Upper lobe of right lung (tissue), 1 donor: ENCODE measurements at places on chromosomes 16 and 17.

- no peak for DNase-seq
Measured at GRCh38 chr17:70040336-70040735, 34.7 kb upstream of the KCNJ16 start.

DNA sequence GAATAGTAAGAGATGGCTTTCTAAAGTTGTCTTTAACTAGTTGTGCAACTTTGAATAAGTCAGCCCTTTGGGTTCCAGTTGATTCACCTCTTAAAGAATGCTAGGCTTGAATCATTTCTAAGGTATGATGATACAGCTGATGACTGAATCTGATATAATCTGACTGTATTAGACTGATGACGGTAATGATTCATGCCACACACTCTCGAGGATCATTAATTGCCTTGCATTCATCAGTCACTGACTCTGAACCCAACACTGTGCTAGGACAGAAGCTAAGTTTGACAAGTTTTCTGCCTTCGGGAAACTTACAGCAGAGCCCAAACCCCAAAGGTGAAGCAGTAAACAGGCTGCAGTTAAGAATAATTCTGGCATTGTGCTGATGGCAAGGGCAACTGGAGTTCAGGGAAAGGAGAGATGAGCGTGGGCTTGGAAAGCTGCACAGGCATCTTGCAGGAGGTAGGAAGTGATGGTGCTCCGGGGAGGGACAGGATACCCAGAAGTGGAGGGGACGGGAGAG is 25.8 kb downstream of the ASIC2 start:
- DNase-seq = no peak

DNA sequence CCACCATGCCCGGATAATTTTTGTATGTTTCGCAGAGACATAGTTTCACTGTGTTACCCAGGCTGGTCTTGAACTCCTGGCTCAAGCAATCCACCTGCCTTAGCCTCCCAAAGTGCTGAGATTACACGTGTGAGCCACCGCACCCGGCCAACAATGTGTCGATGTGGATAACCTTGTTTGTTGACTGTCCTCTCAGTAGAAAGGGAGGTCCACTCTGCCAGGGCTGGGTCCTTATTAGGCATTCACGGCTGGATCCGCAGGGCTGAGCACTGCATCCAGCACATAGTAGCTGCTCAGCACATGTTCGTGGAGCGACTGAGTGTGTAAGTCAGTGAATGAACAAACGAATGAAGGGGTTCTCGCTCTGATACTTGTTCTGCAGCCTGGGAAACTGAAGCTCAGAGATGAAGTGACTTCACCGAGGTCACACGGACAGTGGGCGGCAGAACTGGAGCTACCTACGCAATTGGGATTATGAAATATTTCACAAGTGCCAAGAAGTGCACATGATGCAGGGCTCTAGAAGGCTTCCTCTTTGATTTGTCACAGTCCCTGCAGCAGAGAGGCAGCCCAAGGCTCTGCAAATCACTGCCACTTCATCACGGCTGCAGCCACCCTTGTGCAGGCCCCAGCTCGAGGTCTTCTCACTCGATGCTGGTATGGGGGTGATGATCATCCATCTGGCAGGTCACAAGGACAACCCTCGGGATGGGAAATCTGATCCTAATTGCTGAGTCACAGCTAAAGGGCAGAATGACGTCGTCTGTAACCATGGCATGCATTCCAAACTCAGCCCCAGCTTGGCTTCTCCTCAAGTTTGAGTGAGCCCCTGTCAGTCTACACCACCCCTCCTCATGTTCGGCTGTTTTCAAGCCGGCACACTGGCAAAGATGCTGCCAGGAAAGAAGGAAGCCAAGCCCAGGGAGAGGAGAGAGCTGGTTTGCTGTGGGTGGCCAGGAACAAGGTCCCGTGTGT is 28.0 kb upstream of the SNN start:
- DNase-seq = peak; percentile 88

- no peak for DNase-seq
Measured at GRCh38 chr16:57409065-57409464, 4.5 kb downstream of the CCL17 start.

GRCh38 chr17:28065706-28066105 is 23.2 kb downstream of the NLK start:
- DNase-seq = no peak

DNA sequence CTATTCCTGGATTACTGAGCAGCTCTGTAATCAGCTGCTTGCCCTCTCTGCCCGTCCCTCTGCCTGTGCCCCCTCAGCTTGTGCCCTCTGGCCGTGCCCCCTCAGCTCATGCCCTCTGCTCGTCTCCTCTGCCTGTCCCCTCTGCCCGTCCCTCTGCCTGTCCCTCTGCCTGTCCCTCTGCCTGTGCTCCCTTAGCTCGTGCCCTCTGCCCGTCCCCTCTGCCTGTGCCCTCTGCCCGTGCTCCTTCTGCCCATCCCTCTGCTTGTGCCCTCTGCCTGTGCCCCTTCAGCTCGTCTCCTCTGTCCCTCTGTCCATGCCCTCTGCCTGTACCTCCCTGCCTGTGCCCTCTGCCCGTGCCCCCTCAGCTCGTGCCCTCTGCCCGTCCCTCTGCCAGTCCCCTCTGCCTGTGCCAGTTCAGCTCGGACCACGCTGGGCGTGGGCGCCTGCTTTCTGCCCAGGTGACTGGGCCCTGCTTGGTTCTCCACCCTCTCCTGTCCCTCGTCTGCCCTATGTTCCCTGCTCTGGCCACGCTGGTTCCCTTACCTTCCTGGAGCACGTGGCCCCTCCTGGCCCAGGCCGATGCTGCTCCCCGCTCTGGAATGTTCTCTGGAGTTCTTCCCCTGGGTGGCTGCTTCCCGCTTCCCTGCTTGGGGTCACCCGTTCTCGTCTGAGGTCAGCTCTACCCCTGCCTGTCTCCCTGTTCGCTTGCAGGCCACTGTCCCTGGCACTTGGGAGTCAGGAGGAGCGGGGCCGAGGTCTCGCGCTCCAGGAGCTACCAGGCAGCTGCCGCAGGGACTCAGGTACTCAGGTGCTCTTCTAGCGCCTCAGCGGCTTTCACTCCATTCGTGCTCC is 63.9 kb downstream of the BANP start:
- DNase-seq = no peak

- DNase-seq = no peak
Measured at GRCh38 chr16:66609139-66609510, 4.6 kb downstream of the CMTM3 start.

GRCh38 chr17:75096082-75096625 is 8.4 kb downstream of the SLC16A5 start:
- peak; percentile 93 for DNase-seq

- no peak for DNase-seq
Measured at GRCh38 chr17:9549215-9549614, 26.4 kb downstream of the STX8 start.

- DNase-seq = peak; percentile 57
Measured at GRCh38 chr17:44077595-44077909, 7.0 kb downstream of the G6PC3 start.

DNA sequence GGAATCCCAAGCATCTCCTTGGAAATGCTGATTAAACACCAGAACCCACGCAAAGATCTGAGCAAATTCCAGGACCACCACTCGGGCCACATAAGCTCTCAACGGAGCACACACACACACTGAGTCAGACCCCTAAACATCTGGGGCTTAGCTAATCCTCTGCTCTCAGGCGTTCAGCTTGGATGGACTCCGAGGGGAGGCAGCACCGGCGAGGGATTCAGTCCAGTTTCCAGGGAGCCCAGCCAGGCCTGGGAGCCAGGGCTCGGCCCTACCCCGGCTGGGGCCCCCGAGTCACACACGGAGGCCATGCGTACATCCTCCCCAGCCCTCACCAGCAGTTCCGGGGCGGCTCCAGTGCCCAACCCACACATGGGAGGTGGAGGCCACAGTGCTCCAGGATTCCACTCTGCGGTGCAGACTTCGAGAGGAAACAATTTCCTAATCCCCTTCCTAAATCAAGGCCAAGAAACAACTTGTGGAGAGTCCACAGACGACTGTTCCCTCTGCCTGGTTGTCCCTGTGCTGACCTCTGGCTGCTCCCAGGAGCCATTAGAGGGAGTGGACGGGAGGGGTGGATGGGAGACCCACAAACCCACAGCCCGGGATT is 70.5 kb downstream of the GAS7 start:
- peak; percentile 85 for DNase-seq

DNA sequence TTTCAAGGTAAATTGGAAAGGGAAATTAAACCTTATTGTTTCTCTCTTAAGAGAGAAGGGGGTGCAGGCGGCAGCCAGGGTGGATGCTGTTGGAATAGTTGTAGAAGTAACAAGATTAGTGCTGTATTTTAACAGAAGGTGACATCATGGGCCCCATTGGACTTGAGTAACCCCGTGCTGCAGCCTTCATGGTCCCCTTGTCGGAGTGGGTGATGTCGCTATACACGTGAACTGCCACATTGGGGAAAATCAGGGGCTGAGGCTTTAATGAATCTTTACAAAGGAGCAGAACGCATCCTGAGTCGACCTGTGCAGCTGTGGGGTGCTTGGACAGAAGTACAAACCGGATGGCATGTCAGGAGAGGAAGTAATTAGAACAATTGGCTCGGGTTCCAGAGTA is 3.2 kb downstream of the SNX11 start:
- DNase-seq = no peak

GRCh38 chr16:89546781-89547180 is 13.7 kb upstream of the RPL13 start:
- no peak for DNase-seq

DNA sequence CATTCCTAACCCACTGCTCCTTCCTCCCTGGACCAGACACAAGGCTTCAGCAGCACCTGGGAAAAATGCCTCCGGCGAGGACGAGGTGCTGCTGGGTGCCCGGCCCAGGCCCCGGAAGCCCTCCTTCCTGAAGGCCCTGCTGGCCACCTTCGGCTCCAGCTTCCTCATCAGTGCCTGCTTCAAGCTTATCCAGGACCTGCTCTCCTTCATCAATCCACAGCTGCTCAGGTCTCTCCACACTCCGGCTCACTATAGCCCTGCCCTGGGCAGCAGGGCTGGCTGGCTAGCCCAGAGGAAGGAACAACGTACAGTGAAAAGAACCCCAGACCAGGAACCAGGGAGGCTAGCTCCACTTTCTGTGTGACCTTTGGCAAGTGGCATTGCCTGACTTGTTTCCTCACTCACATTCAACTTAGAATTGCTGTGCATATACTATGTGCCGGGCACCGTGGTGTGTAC is 26.2 kb downstream of the ABCC3 start:
- DNase-seq = no peak

GRCh38 chr17:37142294-37142896 is 193.6 kb downstream of the AATF start:
- no peak for DNase-seq

GRCh38 chr16:56967733-56968132 is 6.0 kb downstream of the CETP start:
- no peak for DNase-seq

DNA sequence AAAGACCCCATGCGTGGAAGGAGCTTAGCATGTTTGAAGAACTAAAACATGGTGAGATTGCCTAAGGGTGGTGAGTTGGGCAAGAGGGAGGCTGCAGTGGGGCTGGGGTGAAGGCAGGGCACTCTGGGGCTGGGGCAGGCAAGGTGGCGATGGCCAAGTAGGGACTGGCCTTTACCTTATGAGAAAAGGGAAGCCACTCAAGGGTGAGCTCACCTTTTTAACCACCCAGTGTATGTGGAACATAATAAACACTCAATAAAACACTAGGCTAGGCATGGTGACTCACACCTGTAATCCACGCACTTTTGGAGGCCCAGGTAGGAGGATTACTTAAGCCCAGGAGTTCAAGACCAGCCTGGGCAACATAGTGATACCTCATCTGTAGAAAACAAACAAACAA is 37.7 kb downstream of the LYRM9 start:
- no peak for DNase-seq

DNA sequence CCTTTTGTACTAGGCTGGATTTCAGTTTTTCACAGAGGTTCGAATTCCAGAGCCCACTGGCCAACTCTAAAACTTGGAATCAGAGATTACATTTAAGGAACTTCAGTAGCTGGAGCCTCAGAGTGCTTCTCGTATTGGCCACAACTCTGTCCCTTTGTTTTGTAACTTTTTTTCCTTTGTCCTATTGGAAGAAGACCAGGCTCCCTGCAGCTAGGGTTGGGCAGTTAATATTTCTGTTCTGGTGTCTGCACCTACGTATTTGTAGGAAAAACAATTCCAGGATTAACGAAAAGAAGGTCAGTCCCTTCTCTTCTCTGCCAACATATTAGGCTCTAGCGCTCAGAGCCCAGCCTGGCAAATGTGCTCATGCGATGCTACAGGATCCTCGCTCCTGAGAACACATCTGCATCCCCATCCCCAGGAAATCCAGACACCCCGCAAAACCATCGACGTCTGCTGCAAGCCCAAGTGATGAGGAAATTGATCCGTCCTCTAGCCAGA is 1.9 kb downstream of the CDH11 start:
- no peak for DNase-seq

GRCh38 chr16:56327071-56327928 is 98.0 kb downstream of the AMFR start:
- DNase-seq = no peak
